ENCODE measurements at places on chromosomes 7 and 10.

GRCh38 chr7:76173566-76174205, 28.0 kb upstream of the SRRM3 start:
- no peak for DNase-seq

DNA sequence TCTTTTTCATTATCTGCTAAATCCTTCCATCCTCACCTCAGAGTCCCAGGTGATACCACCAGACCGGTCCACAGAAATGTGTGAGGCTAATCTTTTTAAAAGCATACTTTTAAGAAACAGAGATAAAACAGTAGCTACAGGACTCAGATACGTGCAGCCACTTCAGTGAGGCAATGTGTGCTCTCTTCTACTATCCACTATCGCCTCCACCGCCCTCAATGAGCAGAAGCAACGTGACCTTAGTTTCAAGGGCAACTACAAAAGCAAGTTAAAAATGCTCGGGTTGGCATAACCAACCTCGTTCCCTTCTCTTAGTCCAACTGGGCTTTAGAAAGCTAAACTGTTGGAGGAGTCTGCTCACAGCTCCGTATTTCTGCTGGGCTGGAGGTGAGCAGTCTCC, 4.2 kb downstream of the FGFR2 start:
- no peak for DNase-seq

DNA sequence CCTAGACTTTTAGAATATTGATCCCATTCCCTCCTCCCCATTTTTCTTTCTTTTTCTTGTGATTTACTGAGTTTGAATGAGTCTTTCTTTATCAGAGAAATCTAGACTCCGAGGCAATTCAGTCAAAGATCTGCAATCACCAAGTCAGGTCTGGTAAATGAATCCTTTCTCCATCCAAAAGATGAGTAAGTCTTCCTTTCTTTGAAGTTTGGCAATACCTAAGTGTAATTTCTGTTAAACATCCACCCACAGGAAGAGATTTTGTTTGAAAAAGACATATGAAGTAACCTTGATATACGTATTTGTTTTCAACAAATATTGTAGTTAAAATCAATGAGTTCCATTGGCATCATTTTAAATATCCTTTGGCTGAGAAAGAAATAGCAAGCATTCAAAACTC, 58.3 kb downstream of the SLC39A12 start:
- no peak for DNase-seq

DNA sequence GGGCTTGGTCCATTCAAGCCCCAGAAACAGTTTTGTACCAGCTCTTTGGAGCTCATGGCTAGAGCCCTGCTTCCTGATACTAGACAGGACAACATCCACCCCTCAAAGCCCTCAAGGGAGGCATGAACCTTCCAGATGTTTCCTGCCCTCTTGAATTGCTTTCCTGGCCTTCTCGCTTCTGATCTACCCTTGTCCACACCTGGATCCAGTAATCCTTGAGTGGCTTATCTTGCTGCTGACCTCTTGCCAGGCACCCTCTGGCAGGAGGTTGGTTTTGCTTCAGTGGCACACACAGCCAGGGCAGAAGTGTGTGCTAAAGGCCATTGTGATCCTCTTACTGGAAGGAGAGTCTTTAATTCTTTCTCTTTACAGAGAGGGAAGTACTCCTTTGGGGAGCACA, 495.8 kb downstream of the PLXNA4 start:
- DNase-seq = no peak

GRCh38 chr7:145729691-145730090, 386.9 kb upstream of the CNTNAP2 start:
- DNase-seq = no peak

DNA sequence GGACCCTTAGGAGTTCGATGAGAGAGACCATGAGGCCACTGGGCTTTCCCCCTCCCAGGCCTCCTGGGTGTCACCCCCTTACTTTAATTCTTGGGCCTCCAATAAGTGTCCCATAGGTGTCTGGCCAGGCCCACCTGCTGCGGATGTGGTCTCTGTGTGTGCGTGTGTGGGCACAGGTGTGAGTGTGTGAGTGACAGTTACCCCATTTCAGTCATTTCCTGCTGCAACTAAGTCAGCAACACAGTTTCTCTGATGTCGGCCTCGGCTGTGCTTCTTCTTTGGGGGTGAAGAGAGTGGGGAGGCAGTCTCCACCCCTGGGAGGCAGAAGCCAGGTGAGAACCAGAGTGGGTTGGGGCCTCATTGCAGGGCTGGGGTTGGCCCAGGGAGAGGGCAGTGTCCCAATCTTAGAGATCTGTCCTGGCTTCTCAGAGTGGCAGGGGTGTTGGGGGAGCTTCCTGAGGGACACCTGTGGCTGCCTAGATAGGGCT, 1.5 kb downstream of the PVRIG start:
- DNase-seq = no peak

GRCh38 chr7:94061326-94061725, 57.2 kb upstream of the BET1 start:
- no peak for DNase-seq

- no peak for DNase-seq
These were observed 661.7 kb upstream of the AUTS2 start for GRCh38 chr7:68936471-68937035.

DNA sequence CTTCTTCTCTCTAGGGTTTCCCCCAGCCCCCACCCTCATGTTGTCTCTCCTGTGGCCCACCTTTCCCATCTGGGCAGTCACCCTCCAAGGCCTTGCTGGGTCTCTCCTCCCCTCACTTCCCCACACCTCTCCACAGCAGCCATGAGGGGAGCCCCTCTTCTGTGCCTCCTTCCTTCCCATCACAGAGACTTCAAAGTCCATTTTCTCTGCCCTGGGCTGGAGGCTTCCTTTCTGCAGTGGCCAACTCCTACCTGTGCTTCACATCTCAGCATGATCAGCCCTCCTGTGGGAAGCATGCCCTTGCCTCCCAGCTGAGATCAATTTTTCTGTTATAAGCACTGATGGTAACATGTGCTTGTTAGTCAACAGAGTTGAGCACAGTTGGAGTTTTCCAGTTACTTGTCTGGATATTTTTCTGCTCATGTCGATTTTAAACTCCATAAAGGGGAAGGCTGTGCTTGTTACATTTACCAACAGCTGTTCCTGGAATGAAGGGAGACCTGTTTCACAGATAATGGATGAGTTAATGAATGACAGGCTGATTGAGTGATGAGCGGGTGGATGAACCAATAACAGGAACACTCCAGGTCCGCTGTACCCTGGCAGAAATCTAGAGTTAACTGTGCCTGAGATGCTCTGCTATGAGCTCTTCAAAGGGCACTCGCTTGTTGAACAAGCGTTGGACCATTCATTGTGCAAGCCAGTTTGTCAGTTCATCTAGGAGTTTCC, 71.4 kb upstream of the PRSS58 start:
- DNase-seq = no peak

GRCh38 chr10:91511549-91512330, 101.6 kb downstream of the HECTD2 start:
- DNase-seq = no peak

- DNase-seq = no peak
These were observed 302.9 kb upstream of the ZMIZ1 start for GRCh38 chr10:78765726-78766335.

DNA sequence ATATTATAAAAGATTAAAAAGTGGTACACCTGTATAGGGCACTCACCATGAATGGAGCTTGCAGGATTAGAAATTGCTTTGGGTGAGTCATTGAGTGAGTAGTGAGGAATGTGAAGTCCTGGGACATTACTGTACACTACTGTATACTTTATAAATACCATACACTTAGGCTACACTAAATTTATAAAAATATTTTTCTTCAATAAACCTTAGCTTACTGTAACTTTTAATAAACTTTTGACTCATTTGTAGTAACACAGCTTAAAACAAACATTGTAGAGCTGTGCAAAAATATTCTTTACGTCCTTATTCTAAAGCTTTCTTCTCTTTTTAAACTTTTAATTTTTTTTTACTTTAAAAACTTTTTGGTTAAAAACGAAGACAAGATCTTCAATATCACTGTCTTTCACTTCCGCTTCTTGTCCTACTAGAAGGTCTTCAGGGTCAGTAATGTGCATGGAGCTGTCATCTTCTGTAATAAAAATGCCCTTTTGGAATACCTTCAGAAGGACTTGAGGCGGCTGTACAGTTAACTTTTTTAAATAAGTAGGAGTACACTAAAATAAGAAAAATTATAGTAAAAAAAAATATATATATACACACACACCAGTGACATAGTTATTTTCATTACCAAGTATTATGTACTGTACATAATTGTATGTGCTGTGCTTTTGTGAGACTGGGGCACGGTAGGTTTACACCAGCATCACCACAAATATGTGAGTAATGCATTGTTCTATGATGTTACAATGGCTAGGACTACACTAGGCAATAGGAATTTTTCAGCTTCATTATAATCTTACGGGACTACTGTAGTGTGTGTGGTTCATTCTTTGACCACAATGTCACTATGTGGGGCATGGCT, 3.5 kb downstream of the STK31 start:
- no peak for DNase-seq

- DNase-seq = no peak
These were observed 14.3 kb downstream of the NT5C3A start for GRCh38 chr7:33048257-33048656.
